ENCODE measurements at places on chromosomes 13 and 19. TPM values are rescaled to one million over a fixed set of nuclear protein-coding genes. Genes with fewer than 3 reads are reported as not detected.

ZNF681 gene
- total RNA-seq: 0.85 TPM

SH2D3A gene
- 129 TPM for total RNA-seq

PPP2R1A gene
- total RNA-seq: 233 TPM

NALCN gene
- total RNA-seq: 2.4 TPM

ADAMTS10 gene
- not detected for total RNA-seq

IGFL2 gene
- total RNA-seq: 0.48 TPM

NFIX gene
- total RNA-seq: 16.6 TPM

NKPD1 gene
- total RNA-seq: 0.96 TPM

JUNB gene
- 221 TPM for total RNA-seq

EEF2 gene
- 3,484 TPM for total RNA-seq

ACER1 gene
- total RNA-seq: not detected

LILRA5 gene
- total RNA-seq: not detected

FPR3 gene
- total RNA-seq: not detected

ZNF814 gene
- 4.9 TPM for total RNA-seq

CASP14 gene
- 0.72 TPM for total RNA-seq

KIR3DL1 gene
- not detected for total RNA-seq

Data from tracheal epithelial cell (primary cell).